Activated naive CD8-positive, alpha-beta T cell treated with anti-CD3 and anti-CD28 coated beads, Interleukin-2, amount 10 ng/mL, durations not matched to agents 7 days and 5 days (primary cell): ENCODE measurements at places on chromosomes 11 and 22. TPM values are rescaled to one million over a fixed set of nuclear protein-coding genes. Genes with fewer than 3 reads are reported as not detected.

GRCh38 chr22:46650078-46650810 lies 30.1 kb downstream of the GRAMD4 start:
- H3K4me1 ChIP-seq, result peaks cover 15% of the 10 kb centered on the region
- H3K4me3 ChIP-seq, result no peak overlapping the region
- no peak for DNase-seq
- H3K27ac ChIP-seq, result no peak overlapping the region
- peaks cover 7% of the 10 kb centered on the region for H3K36me3 ChIP-seq

- no peaks in the 10 kb centered on the region for H3K36me3 ChIP-seq
- no peak overlapping the region for H3K27ac ChIP-seq
- H3K4me1 ChIP-seq, result no peaks in the 10 kb centered on the region
- no peak for DNase-seq
Measured at GRCh38 chr11:23336961-23337360, 476.7 kb upstream of the CCDC179 start.

GRCh38 chr11:62601122-62601371 lies 618 bp downstream of the MTA2 start:
- H3K4me1 ChIP-seq, result peaks cover 34% of the 10 kb centered on the region
- DNase-seq, result no peak
- peak overlapping the region; percentile 88 for H3K27ac ChIP-seq
- no peaks in the 10 kb centered on the region for H3K27me3 ChIP-seq

GRCh38 chr11:105298174-105298573 lies 158.6 kb upstream of the CARD18 start:
- no peak overlapping the region for H3K4me3 ChIP-seq
- no peaks in the 10 kb centered on the region for H3K36me3 ChIP-seq
- H3K27ac ChIP-seq, result no peak overlapping the region
- no peak for DNase-seq
- H3K4me1 ChIP-seq, result no peaks in the 10 kb centered on the region

- no peak for DNase-seq
- no peaks in the 10 kb centered on the region for H3K27me3 ChIP-seq
- no peak overlapping the region for H3K27ac ChIP-seq
- H3K4me3 ChIP-seq, result no peak overlapping the region
Measured at GRCh38 chr11:13327421-13327820, 49.8 kb downstream of the BMAL1 start.

DNA sequence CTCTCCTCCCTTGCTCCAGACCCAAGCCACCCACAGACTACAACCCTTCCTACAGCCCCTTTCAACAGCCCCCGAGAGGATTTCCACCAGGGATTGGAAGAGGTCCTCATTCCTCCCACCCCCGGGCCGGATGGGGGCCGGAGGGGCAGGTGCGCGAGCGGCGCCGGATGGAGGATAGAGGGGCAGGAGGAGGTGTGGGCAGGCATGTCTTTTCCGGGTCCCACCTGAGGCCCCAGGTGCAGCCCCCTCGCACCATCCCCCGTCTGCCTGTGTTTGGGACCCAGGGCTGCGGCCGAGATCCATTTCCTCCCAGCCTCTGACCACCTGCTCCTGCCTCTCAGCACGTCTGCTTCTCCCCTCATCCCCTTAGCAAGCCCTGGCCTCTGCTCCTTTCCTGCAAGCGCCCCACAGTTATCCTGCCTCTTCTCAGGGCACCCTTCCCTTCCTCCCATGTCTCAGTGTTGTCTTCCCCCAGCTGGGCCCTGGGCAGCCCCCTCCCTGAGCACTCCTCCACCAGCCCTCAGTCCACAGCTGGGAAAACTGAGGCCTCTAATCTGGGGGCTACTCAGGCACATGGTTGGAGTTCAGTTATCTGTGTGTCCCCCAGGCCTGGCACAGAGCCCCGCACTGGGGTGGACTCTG lies 19.3 kb upstream of the CBX7 start:
- DNase-seq, result no peak
- peaks cover 12% of the 10 kb centered on the region for H3K27me3 ChIP-seq
- H3K4me1 ChIP-seq, result peaks cover 27% of the 10 kb centered on the region

DNA sequence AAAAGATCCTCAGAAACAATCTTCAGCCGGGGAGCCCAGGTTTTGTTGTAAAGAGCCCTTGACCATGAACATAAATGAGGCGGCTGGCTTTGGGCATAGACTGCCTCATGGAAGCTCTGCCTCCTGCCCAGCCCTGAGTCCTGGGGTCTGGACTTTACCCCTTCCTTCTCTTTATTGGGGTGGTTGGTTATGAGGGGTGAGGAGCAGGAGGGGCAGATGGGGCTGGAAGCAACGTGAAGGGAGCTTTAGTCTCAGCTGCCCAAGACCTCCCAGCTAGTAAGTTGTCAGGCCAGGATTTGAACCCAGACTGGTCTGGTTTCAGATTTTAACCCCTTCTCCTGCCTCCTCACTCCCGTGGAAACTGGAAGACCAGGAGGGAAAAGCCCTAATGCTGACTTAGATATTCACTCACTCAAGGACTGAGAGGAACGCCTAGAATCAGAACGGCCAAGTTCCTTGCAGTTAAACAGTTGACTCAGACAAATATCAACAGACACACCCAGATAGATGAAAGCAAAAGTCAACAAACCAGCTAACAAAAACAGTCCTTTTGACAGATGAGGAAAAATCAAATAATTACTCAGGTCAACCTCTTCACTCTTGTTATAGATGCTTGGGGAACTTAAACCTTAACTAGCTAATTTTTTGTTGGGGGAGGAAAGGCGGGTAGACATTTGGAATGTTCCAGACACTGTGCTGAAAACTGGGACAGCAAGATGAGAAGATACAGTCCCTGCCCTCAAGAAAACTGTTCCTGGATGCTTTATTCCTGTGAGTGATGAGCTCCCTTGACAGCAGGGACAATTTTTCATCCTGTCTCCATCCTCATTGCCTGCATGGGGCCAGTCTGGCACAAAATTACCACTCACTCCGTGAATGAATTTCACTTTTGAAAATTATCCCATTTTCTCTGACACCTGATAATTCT lies 20.8 kb upstream of the ARRB1 start:
- H3K4me3 ChIP-seq, result no peak overlapping the region
- DNase-seq, result no peak
- H3K27me3 ChIP-seq, result peaks cover 3% of the 10 kb centered on the region
- no peak overlapping the region for H3K27ac ChIP-seq
- H3K4me1 ChIP-seq, result peaks cover 32% of the 10 kb centered on the region
- peaks cover 5% of the 10 kb centered on the region for H3K36me3 ChIP-seq

DNA sequence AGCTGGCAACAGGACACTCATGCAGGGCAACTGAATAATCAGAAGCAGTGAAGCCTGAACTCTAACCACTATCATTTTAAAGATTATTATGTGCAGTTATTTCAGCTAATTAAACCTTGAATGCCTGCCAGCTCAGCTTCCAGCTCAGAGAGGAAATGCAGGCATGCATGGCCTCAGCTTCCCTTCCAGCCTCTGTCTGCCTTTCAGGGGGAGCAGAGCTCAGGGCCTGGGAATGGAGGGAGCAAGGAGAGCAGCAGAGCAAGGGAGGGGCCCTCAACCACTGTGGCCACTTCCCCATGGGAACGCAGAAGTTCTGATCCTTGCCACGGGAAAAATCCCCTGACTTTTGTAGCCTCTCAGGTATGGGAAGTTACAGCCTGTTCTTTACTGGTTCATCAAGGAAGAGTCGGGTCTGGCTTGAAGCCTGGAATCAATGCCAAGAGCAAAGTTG lies 32.5 kb upstream of the APLNR start:
- no peaks in the 10 kb centered on the region for H3K27me3 ChIP-seq
- H3K4me3 ChIP-seq, result no peak overlapping the region
- no peak for DNase-seq
- H3K4me1 ChIP-seq, result no peaks in the 10 kb centered on the region

DNA sequence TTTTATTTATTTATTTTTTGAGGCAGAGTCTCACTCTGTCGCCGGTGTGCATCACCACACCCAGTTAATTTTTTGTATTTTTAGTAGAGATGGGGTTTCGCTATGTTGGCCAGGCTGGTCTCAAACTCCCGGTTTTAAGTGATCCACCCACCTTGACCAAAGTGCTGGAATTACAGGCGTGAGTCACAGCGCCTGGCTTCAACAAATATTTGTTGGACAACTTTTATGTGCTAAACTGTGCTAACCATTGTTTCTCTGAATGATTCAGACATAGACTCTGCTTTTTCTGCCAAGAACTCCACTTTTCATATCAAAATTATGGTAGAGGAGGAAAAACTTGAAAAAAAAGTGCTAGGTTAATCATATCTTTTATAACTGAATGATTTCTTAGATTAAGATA lies 36.3 kb downstream of the MMP7 start:
- H3K36me3 ChIP-seq, result no peaks in the 10 kb centered on the region
- H3K27me3 ChIP-seq, result peaks cover 16% of the 10 kb centered on the region
- peaks cover 28% of the 10 kb centered on the region for H3K4me1 ChIP-seq

DNA sequence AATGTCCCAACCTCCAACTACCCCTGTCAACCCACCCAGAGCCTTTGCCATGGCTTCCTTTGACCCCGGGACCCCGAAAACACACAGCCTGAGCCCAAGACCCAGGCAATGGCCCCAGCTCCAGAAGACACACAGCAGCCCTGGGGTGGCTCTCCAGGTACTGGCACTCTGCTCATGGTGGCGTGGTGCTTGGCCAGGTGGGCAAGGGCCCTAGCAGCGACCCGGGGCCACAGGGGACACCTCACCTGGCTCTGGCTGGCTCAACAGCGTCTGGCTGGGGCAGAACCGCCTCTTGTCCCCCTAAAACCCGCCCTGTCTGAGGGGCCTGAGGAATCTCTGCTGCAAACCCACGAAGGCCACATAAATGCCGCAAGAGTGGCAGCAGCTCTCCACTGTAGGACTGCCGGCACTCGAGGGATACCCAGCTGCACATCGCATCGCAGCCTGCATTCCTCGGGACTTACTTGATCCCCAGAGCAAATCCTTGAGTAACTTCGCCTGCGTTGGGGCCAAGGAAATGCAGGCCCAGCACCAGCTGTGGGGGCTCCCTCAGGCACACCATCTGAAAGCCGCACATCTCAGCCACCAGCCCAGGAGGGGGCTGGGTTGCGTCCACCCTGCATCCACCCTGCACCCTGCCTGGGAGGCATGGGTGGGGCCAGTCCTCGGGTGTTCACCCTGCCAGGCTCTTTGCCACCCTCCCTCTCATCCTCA lies 23.1 kb upstream of the GNB1L start:
- no peak overlapping the region for H3K27ac ChIP-seq
- H3K4me1 ChIP-seq, result peaks cover 2% of the 10 kb centered on the region
- H3K36me3 ChIP-seq, result no peaks in the 10 kb centered on the region
- DNase-seq, result peak; percentile 20
- no peaks in the 10 kb centered on the region for H3K27me3 ChIP-seq

DNA sequence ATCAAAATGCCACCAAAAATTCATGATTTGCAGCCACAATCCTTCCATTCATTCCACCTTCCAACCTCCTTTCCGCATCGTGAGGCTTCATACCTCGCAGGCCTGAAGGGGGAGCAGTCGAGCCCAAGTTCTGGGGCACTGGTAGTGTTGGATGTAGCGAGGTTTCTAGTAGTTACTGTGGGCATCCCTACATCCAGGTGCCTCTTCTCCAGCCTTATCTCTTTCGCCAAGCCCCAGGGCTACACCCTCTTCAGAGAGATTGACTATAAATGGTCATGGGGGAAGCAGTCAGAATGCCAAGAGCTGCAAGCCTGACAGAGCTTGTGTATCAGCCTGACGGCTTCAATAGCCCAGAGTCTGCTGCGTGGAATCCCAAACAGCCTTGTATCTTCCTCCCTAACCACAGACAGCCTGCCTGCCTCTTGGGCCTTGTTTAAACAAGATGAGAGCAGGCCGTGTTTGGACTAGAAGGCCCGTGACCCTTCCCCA lies 28.9 kb downstream of the CLMP start:
- peak; percentile 47 for DNase-seq
- H3K4me3 ChIP-seq, result no peak overlapping the region
- no peak overlapping the region for H3K27ac ChIP-seq
- no peaks in the 10 kb centered on the region for H3K4me1 ChIP-seq

- no peak for DNase-seq
- H3K4me3 ChIP-seq, result no peak overlapping the region
- H3K4me1 ChIP-seq, result no peaks in the 10 kb centered on the region
- H3K36me3 ChIP-seq, result no peaks in the 10 kb centered on the region
- H3K27ac ChIP-seq, result no peak overlapping the region
Measured at GRCh38 chr22:47374901-47375575, 612.6 kb downstream of the TBC1D22A start.

- H3K4me3 ChIP-seq, result no peak overlapping the region
- peaks cover 39% of the 10 kb centered on the region for H3K27me3 ChIP-seq
- H3K4me1 ChIP-seq, result peaks cover 1% of the 10 kb centered on the region
Measured at GRCh38 chr22:46537946-46538813, 760 bp upstream of the CELSR1 start.

DNA sequence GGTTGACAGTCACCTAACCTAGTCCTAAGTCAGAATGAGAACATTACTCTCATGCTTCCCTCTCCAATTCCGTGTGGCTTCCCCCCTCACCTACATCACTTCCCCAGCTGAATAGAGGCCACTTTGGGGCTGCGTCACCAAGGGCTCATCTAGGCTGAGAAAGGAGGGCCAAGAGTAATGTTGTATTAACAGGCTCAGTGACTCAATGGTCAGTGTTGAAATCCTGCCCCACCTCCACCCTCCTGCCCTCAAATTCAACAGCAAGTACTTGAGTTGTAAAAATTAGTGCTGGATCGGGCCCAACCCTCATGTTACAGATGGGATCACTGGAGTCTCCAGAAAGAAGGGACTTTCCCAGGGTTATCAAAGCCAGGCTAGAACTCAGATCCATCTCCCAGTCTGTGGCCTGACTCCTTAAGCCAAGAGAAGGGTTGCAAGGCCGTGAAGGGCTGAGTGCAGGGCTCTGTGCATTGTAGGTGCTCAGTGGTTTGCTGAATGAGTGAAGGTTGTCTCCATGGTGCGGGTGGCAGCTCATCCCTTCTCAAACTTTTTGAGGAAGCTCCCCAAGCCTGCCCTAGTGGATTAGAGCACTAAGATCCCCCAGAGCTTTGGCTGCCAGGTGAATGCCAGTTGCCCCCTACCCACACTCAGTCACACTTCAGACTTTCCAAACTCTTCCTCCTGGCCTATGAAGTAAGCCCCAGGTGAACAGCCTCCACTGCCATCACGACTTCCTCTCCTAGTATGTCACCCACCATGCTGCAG lies 3.2 kb downstream of the DGAT2 start:
- peak overlapping the region; percentile 17 for H3K27ac ChIP-seq
- peaks cover 22% of the 10 kb centered on the region for H3K27me3 ChIP-seq
- no peak overlapping the region for H3K4me3 ChIP-seq
- H3K36me3 ChIP-seq, result no peaks in the 10 kb centered on the region

Gene TRIM68
- 17.7 TPM for total RNA-seq

Gene NECTIN1
- 1.5 TPM for total RNA-seq

Gene PIH1D2
- 0.50 TPM for total RNA-seq
